ENCODE measurements at places on chromosomes 2 and 18.

GRCh38 chr18:3388323-3388722 lies 61.6 kb upstream of the TGIF1 start:
- no peak for DNase-seq

- no peak for DNase-seq
Observed at GRCh38 chr2:62471816-62472215, 34.2 kb downstream of the TMEM17 start.

DNA sequence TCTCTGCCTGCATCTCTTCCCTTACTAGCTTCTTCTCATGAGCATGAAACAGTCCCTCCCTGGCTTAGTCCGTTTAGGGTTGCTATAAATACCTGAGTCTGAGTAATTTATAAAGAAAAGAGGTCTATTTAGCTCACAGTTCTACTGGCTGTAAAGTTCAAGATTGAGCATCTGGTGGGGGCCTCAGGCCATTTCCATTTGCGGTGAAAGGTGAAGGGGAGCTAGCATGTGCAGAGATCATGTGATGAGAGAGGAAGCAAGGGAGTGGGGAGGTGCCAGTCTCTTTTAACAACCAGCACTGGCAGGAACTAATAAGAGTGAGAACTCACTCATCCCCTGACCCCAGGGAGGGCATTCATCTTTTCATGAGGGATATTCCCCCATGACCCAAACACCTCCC lies 26.8 kb downstream of the RHBDD1 start:
- DNase-seq, result no peak

GRCh38 chr2:66526180-66526579 lies 91.3 kb downstream of the MEIS1 start:
- no peak for DNase-seq

DNA sequence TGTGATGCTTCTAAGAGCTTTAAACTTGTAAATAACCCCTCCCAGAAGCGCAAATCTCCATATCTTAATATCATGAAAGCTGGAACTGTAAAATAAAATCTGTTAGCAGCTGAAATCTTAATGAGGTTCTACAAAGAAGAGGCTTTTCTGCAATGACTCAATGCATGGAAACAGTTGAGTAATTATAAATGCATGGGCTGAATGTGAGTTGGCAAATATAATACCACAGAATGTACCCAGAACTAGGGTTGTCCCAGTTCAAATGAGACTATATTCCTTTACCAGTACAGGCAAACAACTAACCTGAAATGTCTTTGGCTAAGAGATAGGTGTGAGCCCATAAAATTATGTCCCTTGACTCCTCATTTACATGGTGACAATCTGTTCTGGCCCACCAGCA lies 52.9 kb downstream of the SATB2 start:
- DNase-seq, result no peak

GRCh38 chr18:13633700-13634099 lies 92.7 kb downstream of the FAM210A start:
- DNase-seq, result no peak
